B cell (primary cell): ENCODE measurements at places on chromosomes 4 and X. TPM values are rescaled to one million over a fixed set of nuclear protein-coding genes. Genes with fewer than 3 reads are reported as not detected.

GRCh38 chr4:161595230-161595771, 568.5 kb downstream of the FSTL5 start:
- no peaks in the 10 kb centered on the region for H3K36me3 ChIP-seq
- no peak overlapping the region for H3K4me3 ChIP-seq
- H3K27ac ChIP-seq: no peak overlapping the region
- no peak for DNase-seq

DNA sequence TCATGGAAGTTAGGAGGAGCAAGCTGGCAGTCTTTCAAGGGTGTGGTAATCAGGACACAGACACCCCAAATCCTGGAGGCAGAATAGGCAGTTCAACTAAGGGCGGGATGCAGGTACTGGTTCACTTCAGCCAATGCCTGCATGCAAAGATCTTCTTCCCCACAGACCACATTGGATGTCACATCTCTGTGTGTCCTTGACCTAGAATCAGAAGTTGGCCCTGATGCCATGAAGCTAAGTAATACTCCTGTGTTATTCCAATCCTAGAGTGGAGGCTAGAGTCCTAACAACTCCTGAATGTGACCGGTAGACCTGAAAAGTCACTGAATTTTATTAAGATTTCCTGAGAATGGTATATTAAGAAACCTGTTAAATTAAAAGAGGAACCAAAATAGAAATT, 165.5 kb downstream of the DMD start:
- no peak overlapping the region for H3K4me3 ChIP-seq
- no peak overlapping the region for H3K27ac ChIP-seq
- no peaks in the 10 kb centered on the region for H3K27me3 ChIP-seq
- no peaks in the 10 kb centered on the region for H3K4me1 ChIP-seq

DNA sequence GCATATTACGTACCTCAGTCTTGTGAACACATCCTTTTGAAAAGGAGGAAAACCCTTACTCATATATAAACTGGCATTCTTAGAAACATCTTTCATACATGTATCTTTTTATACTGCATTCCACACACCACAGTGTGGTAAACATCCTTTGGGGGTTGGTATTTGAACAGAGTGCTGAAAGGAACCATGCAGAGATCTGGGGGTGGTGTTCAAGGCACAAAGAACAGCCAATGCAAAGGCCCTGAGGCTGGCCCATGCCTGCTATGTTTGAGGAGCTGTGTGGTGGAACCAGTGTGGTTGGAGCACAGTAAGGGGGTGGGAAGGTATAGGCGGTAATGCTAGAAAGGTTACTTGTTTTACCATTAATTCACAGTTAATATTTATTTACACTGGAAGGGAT, 2.0 kb downstream of the ELK1 start:
- H3K4me3 ChIP-seq: no peak overlapping the region
- H3K27ac ChIP-seq: no peak overlapping the region
- DNase-seq: no peak
- H3K36me3 ChIP-seq: no peaks in the 10 kb centered on the region
- peaks cover 26% of the 10 kb centered on the region for H3K4me1 ChIP-seq

DNA sequence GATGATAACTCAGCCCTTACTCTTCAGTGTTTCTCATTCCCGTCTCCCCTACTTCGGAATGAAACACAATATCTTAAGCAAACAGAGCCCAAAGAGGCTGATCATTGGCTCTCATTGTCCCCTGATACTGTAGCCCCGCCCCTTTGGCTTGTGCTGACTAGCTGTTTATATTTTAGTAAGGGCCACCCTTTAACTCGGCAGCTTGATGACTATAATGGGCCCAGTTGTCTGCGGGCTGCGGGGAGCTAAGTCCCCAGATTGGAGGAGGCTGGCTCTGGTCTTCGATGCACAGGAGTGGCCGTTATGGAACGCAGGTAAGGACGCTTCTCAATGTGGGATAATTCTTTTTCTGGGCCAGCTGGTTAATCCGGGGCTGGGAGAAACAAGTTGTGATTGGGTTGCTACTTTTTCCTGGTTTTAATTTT, at the start of gene TRIM2:
TRIM2 (plus strand) TSS at position 197 of the 425 bp plus-strand sequence; CDS start at position 285, 88 bp downstream.
- DNase-seq: no peak
- H3K27ac ChIP-seq: no peak within 1 kb of the TSS
- H3K4me3 ChIP-seq: no peak within 1 kb of the TSS
- no peaks in the 10 kb centered on the region for H3K36me3 ChIP-seq
- H3K27me3 ChIP-seq: peaks cover 10% of the 10 kb centered on the region

- H3K4me3 ChIP-seq: no peak overlapping the region
- H3K27me3 ChIP-seq: peaks cover 54% of the 10 kb centered on the region
- peaks cover 28% of the 10 kb centered on the region for H3K4me1 ChIP-seq
- peak; percentile 21 for DNase-seq
Measured at GRCh38 chr4:153785910-153786721, 2.8 kb downstream of the SFRP2 start.

GRCh38 chr4:55879224-55879623, 25.8 kb downstream of the EXOC1 start:
- no peaks in the 10 kb centered on the region for H3K27me3 ChIP-seq
- DNase-seq: no peak
- H3K27ac ChIP-seq: no peak overlapping the region
- no peak overlapping the region for H3K4me3 ChIP-seq
- H3K36me3 ChIP-seq: no peaks in the 10 kb centered on the region
- H3K4me1 ChIP-seq: no peaks in the 10 kb centered on the region

DNA sequence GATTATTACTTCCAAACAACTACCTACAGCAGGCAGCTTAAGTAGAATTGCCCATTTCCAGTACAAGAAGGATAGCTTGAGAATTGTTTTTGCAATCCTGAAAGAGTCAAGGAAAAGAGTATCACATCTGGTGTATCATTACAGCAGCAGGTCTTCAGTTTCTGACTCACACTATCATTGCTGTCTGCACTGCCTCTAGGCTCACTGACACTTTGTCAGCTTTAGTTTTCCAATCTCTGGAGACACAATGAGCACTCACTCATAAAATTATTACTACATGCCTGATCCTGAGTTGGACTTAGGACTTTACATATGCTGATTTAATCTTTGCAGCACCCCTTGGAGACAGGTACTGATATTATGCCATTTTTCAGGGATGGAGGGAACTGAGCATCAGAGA, 244.6 kb upstream of the BOD1L1 start:
- no peak overlapping the region for H3K27ac ChIP-seq
- no peaks in the 10 kb centered on the region for H3K36me3 ChIP-seq
- no peak overlapping the region for H3K4me3 ChIP-seq
- H3K4me1 ChIP-seq: no peaks in the 10 kb centered on the region
- no peaks in the 10 kb centered on the region for H3K27me3 ChIP-seq

GRCh38 chr4:166078383-166078782, 205.3 kb downstream of the TLL1 start:
- no peak for DNase-seq
- no peak overlapping the region for H3K27ac ChIP-seq
- H3K4me3 ChIP-seq: no peak overlapping the region
- no peaks in the 10 kb centered on the region for H3K36me3 ChIP-seq

DNA sequence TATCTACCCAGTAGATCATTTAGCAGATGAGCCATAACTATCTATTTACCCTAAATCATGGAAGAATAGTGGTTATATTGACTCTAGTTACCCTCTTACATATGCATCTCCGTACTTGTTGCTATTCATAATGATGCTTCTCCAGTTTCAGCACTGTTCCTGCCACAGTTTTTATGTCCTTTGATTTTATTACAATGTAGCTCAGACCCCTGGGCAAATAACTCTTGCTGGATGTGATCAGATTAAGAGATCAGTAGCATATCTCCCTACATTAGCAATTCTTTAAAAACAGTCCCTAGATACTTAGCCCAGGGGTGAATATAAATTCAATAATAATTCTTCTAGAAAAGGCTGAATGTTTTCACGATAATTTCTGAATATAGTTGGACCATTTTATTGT, 696.5 kb downstream of the ADGRL3 start:
- H3K4me1 ChIP-seq: no peaks in the 10 kb centered on the region
- no peak overlapping the region for H3K27ac ChIP-seq
- no peaks in the 10 kb centered on the region for H3K27me3 ChIP-seq

DNA sequence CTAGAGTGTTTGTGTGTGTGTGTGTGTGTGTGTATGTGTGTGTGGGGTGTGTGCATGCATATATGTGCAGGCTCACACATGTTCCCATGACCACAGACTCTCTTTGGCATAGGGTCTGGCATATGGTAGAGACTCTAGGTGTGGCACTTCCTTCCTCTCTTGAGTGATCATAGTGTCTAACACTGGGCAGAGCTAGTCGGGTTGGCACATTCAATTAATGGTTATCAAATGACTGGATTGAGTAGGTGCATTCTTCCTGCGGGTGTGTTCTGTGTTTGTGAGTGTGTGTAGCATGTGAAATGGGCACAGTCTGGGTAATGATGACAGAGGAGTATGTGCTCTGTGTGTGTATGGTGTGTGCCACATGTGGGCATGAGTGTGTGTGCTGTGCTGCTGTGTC, 106.5 kb downstream of the EFNB1 start:
- H3K4me3 ChIP-seq: no peak overlapping the region
- no peaks in the 10 kb centered on the region for H3K27me3 ChIP-seq
- no peak overlapping the region for H3K27ac ChIP-seq

DNA sequence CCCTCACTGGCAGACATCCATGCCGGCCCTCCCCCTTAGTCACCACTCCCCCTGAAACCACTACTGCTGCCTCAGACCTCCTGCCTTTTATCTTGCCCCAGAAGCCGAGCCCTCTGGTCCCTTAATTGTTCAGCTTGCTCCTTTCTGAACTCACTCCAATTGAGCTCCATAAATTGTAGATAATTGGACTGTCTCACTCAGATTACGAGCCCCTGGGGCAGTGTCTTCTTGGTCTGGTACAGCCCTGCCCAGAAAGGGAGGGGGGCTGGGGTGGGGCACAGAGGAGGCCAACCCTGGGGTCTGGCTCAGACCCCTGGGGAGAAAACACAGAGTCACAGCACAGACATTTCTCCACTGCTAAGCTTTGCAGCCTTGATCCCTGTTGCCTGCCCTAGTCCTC, 39.4 kb downstream of the NALF2 start:
- H3K4me3 ChIP-seq: no peak overlapping the region
- no peak for DNase-seq
- H3K4me1 ChIP-seq: peaks cover 16% of the 10 kb centered on the region

DNA sequence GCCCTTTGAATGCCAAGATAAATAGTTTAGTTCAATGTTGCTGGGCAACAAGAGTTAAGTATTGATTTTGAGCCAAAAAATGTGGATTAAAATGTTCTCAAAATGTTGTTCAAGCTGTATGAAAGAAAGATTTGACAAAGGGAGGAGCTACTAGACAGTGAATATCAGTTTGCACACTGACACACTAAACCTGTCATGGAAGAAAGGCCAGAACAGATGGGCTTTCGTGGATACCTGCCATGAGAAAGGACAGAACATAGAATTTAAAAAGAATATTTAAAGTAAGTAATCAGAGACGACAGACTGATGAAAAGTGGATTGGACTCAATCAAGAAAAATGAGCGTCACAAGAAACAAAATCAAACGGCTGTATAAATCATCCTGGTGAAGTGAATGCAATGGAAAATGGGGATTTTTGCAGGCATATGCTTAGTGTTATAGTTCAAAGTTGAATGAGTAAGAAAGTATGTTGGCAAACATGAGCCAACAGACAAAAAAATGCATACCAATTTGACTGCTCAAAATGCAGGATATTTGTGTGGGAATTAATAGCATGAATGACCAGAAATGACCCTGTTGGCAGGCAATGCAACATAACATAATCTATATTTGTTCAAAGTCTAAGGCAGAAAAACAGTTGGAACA, 7.4 kb downstream of the PCDH18 start:
- no peaks in the 10 kb centered on the region for H3K27me3 ChIP-seq
- no peaks in the 10 kb centered on the region for H3K4me1 ChIP-seq
- H3K36me3 ChIP-seq: no peaks in the 10 kb centered on the region
- no peak overlapping the region for H3K27ac ChIP-seq
- no peak overlapping the region for H3K4me3 ChIP-seq

DNA sequence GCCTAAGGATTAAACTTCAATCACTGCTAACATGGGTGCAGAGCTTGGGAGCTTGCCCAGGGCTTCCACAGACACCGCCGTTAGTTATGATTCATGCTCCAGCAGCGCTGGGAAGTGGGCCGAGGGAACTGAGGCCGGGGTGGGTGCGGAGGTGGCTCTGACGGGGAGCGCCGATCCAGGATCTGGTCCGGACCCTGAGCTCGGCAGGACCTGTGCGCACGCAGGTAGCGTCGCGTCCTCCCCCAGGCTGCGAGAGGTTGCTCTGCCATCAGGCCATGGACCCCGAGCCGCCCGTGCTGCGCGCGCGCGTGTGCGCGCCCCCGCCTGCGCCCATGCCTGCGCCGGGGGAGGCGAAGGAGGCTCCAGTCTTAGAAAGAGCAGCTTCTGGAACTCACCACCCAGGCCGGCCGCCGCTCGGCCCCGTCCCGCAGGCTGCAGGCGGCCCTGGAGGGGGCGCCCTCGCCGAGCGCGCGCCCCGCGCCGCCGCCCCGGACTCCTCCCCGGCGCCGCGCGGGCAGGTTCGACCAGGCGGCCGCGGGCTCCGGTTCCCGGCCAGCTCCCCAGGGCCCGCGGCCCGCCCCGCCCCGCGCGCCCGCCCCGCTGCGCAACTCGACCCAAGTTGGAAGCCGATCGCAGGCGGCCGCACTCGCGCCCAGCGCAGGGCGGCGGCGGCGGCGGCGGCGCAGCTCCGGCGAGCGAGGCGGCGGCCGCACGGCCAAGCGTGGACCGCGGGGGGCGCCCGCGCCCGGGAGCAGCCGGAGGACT, 732 bp upstream of the ADRA2C start:
- H3K4me1 ChIP-seq: peaks cover 5% of the 10 kb centered on the region
- peaks cover 36% of the 10 kb centered on the region for H3K27me3 ChIP-seq
- H3K36me3 ChIP-seq: no peaks in the 10 kb centered on the region
- H3K27ac ChIP-seq: no peak overlapping the region

DNA sequence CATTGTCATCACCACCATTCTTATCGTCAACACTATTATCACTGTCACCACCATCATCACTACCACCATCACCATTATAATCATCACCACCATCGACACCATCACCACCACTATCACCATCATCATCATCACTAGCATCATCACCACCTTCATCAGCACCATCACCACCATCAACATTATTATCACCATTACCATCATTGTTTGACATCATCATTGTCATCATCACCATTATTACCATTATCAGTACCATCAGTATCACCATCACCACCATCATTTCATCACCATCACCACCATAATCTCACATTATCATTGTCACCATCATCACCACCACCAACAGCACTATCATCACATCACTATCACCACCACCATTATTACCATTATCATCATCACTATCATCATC, 47.5 kb upstream of the NKX1-1 start:
- H3K27me3 ChIP-seq: no peaks in the 10 kb centered on the region
- no peaks in the 10 kb centered on the region for H3K36me3 ChIP-seq
- no peaks in the 10 kb centered on the region for H3K4me1 ChIP-seq

- no peak overlapping the region for H3K4me3 ChIP-seq
- H3K27me3 ChIP-seq: no peaks in the 10 kb centered on the region
- DNase-seq: no peak
- no peak overlapping the region for H3K27ac ChIP-seq
- peaks cover 44% of the 10 kb centered on the region for H3K4me1 ChIP-seq
Measured at GRCh38 chr4:153502584-153502983, 36.4 kb downstream of the TMEM131L start.

GRCh38 chr4:87973283-87974169, 2.0 kb upstream of the SPP1 start:
- H3K4me1 ChIP-seq: peaks cover 5% of the 10 kb centered on the region
- H3K4me3 ChIP-seq: no peak overlapping the region
- no peak overlapping the region for H3K27ac ChIP-seq
- H3K36me3 ChIP-seq: no peaks in the 10 kb centered on the region
- DNase-seq: peak; percentile 41
- no peaks in the 10 kb centered on the region for H3K27me3 ChIP-seq

GRCh38 chr4:25182937-25183336, 22.7 kb upstream of the SEPSECS start:
- H3K4me3 ChIP-seq: no peak overlapping the region
- H3K27me3 ChIP-seq: no peaks in the 10 kb centered on the region
- no peaks in the 10 kb centered on the region for H3K4me1 ChIP-seq
- DNase-seq: no peak
- no peak overlapping the region for H3K27ac ChIP-seq
- no peaks in the 10 kb centered on the region for H3K36me3 ChIP-seq

NWD2 gene
- polyA plus RNA-seq: not detected in 2 replicates

UGT2B7 gene
- not detected in 2 replicates for polyA plus RNA-seq

DDX53 gene
- not detected in 2 replicates for polyA plus RNA-seq

PRR32 gene
- not detected in 2 replicates for polyA plus RNA-seq
